ENCODE measurements at places on chromosomes 16 and 17. TPM values are rescaled to one million over a fixed set of nuclear protein-coding genes. Genes with fewer than 3 reads are reported as not detected.

Gene C17orf113
- total RNA-seq: 1.1 TPM

Gene EME1
- 2.2 TPM for total RNA-seq

Gene TEX14
- total RNA-seq: 0.25 TPM

Gene CFDP1
- 104 TPM for total RNA-seq

Gene PRR35
- total RNA-seq: not detected

- H3K4me3 ChIP-seq: no peak overlapping the region
- DNase-seq: peak; percentile 85
- H3K4me1 ChIP-seq: peaks cover 14% of the 10 kb centered on the region
- H3K36me3 ChIP-seq: no peaks in the 10 kb centered on the region
- H3K27me3 ChIP-seq: peaks cover 92% of the 10 kb centered on the region
- H3K27ac ChIP-seq: no peak overlapping the region
These were observed 9.5 kb downstream of the FOXF1 start for GRCh38 chr16:86519649-86520316.

DNA sequence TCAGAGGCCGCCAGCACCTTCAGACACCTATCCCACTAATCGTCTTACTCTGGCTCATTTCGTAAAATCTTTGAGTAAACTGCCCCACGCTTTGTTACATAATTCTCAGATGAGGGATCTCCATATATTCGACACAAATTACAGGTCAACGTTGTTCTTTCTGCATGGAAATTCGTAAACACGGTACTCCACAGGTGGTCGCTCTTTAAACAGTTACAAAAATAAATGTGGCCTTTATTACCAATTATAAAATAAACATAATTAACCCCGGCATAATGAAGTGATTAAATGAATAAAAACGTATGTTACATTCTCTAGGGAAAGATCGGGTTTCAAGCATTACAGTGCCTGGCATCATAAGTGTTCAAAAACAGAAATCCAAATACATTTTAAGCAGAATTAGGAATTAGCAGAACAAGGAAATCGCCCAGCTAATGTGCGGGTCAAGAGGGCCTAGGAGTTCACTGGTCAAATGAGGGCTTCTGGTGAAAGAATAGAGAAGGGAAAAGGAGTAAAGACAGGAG lies 943 bp upstream of the PIP4K2B start:
- no peaks in the 10 kb centered on the region for H3K27me3 ChIP-seq
- H3K27ac ChIP-seq: peak overlapping the region; percentile 96
- peaks cover 43% of the 10 kb centered on the region for H3K36me3 ChIP-seq
- peaks cover 41% of the 10 kb centered on the region for H3K4me1 ChIP-seq

- H3K4me1 ChIP-seq: peaks cover 9% of the 10 kb centered on the region
- no peaks in the 10 kb centered on the region for H3K36me3 ChIP-seq
- no peak overlapping the region for H3K4me3 ChIP-seq
- DNase-seq: peak; percentile 95
These were observed 8.1 kb upstream of the FLYWCH2 start for GRCh38 chr16:2874912-2875362.

GRCh38 chr17:30116661-30117551 lies at the start of gene NSRP1:
Gene NSRP1 (plus strand): TSS chr17:30116816. CDS start chr17:30116844, 28 bp downstream.
- peak; percentile 99 for DNase-seq
- H3K27me3 ChIP-seq: no peaks in the 10 kb centered on the region
- H3K4me3 ChIP-seq: peak within 1 kb of the TSS; percentile 67
- peaks cover 56% of the 10 kb centered on the region for H3K4me1 ChIP-seq

DNA sequence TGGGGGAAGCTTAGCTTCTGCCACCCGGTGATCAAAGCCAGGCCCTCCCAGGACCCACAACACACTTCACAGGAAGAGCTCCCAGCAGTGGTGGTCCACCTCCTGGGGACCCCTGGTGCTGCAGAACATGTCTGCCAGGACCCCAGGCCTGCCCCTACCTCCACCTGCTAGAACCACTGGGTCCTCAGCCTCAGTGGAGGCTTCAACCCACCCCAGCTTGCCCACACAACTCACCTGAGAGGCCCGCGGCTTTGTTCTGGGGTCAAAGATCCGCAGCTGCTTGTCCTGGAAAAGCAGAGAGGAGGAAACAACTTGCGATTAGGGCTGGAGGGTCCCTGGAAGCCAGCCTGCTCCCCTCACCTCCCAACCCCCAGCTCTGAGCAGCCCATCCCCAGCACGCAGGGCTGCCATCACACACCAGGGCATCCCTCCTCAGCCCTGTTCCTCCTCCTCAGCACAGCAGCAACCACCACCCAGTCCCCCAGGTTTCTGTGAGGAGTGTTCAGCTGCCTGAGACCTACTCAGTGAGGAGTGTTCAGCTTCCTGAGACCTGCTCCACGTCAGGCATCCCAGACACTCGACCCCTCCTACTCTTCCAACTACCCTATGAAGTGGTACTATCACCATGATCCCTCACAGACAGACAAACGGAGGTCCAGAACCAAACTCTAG lies 21.2 kb downstream of the CORO7 start:
- no peaks in the 10 kb centered on the region for H3K27me3 ChIP-seq
- H3K36me3 ChIP-seq: no peaks in the 10 kb centered on the region
- DNase-seq: peak; percentile 51
- no peak overlapping the region for H3K27ac ChIP-seq
- no peak overlapping the region for H3K4me3 ChIP-seq

DNA sequence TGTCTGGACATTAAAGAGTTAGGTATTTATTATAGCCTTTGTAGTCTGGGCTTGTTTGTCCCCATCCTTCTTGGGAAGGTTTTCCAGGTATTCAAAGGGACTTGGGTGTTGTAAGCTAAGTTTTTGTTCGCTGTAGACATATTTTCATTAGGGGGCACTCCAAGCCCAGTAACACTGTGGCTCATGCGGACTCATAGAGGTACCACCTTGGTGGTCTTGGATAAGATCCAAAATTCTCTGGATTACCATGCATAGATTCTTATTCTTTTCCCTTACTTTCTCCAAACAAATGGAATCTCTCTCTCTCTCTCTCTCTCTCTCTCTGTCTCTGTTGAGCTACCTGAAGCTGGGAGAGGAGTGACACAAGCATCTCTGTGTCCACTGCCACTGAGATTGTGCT lies 48.9 kb downstream of the ERCC4 start:
- no peaks in the 10 kb centered on the region for H3K27me3 ChIP-seq
- no peak for DNase-seq
- no peak overlapping the region for H3K4me3 ChIP-seq
- no peak overlapping the region for H3K27ac ChIP-seq
- no peaks in the 10 kb centered on the region for H3K4me1 ChIP-seq

DNA sequence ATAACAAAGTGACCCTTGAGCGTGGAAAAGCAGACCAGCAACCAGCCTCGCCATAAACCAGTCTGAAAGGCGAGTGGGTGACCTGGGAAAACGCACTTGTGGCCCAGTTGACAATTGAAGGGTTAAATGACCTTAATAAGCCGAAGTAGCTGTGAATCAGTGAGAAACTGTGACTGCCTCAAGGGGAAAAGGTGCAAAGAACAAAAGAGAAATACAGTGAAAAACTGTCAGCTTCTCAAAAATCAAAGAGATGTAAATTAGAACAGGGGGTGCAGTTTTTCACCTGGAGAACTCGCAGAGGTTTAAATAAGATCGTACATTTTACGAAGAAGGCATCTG lies 124.1 kb downstream of the CMIP start:
- H3K27me3 ChIP-seq: no peaks in the 10 kb centered on the region
- H3K4me3 ChIP-seq: no peak overlapping the region
- DNase-seq: no peak
- H3K4me1 ChIP-seq: peaks cover 54% of the 10 kb centered on the region
- no peak overlapping the region for H3K27ac ChIP-seq

DNA sequence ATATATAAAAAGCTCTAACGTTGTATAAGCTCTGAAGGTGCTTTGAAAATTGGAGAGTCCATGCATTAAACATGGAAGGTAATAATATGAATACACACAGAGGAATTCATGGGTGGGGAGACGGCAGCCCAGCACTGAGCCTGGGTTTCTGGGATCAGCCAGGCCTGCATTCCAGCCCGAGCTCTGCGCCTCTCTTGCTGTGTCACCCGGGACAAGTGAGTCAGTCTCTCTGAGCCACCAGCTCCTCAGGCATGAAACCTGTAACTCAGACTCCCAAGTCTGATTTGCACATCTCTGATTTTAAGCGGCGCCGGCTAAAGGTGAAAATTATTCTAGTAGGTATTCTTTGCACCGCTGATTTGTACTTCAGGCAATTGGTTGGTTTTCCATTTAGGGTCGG lies 238.8 kb downstream of the MRTFB start:
- no peaks in the 10 kb centered on the region for H3K36me3 ChIP-seq
- H3K27me3 ChIP-seq: no peaks in the 10 kb centered on the region
- H3K4me3 ChIP-seq: no peak overlapping the region

Data from spleen (tissue), 13 donors.